Thyroid gland (tissue), 4 donors: ENCODE measurements at places on chromosomes 11 and 22. TPM values are rescaled to one million over a fixed set of nuclear protein-coding genes. Genes with fewer than 3 reads are reported as not detected.
A peak's percentile ranks its signal among the peaks of the same experiment; 100 is the strongest.

- no peaks in the 10 kb centered on the region for H3K36me3 ChIP-seq
- no peaks in the 10 kb centered on the region for H3K27me3 ChIP-seq
- H3K4me1 ChIP-seq, result peaks cover 15% of the 10 kb centered on the region
Observed at GRCh38 chr11:126189109-126189929, 22.1 kb downstream of the RPUSD4 start.

DNA sequence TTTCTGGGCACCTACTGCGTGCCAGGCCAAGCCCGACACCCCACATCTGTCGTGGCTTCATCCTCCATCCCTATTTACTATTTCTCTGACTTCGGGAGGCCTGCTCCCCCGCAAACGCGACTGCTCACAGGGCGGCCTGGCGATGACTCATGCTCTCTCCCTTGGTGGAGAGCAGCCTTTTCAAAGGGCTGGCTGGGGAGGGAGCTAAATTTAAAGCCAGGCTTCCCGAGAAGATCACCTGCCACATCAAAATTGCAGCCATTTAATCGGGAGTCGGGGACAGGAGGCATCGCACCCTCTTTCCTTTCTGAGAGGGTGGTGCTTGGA lies 24.9 kb upstream of the SHISAL1 start:
- no peaks in the 10 kb centered on the region for H3K27me3 ChIP-seq
- no peaks in the 10 kb centered on the region for H3K4me1 ChIP-seq

DNA sequence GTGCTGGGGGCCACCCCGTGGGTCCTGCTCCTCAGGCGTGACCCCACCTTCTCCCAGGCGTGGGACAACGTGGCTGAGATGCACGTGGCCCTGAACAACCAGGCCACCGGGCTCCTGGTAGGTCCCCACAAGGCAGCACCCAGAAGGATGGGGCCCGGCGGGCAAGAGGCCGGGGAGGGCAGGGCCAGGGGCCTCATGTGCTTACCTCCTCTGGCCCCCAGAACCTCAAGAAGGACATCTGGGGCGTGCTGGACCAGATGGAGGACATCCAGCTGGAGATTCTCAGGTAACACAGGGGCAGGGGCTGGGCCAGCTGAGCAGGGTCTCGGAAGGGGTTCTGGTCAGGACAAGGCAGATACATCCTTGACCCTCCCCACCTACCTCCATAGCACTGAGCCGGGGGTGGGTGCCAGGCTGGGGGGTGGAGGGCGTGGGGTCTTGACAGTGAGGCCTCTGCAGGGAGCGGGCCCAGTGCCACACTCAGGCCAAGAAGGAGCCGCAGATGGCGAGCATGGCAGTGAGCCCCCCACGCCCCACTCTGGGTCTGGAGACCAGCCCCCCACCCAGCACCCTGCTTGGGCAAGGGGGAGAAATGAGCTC lies 186.3 kb downstream of the IGLL1 start:
- no peak for DNase-seq
- H3K4me3 ChIP-seq, result no peak overlapping the region
- H3K27me3 ChIP-seq, result no peaks in the 10 kb centered on the region

DNA sequence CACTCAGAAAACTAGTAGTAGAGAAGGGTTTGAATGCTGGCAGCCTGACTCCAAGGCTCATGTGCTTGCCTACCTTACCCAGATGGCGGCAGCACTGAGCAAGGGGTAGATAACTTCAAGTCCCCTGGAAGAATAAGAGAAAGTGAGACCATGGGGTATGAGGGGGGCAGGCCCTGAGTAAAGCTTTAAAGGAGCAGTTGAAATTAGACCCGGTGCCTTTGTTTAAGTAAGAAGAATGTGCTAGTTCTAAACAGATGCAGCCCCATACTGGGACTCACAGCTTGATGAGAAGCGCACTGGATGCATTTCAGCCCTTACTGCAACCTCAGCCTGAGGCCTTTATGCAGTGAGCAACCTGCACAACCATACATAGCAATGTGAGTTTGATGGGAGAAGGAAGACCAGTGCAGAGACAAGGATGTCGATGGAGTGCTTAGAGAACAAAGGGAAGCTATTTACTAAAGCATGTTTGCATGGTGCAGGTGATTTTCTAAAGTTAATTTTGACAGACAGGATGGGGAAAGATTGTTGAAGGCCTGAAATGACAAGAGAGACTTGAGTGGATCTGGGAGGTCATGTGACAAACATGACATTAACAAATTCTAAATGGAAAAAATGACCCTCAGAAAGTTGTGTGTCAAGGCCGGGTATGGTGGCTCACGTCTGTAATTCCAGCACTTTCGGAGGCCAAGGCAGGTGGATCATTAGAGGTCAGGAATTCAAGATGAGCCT lies 27.1 kb upstream of the TMA7B start:
- DNase-seq, result no peak
- no peak overlapping the region for H3K27ac ChIP-seq
- H3K27me3 ChIP-seq, result no peaks in the 10 kb centered on the region
- no peaks in the 10 kb centered on the region for H3K36me3 ChIP-seq
- H3K4me3 ChIP-seq, result no peak overlapping the region

GRCh38 chr22:40743768-40744167 lies 64.5 kb downstream of the MCHR1 start:
- H3K36me3 ChIP-seq, result no peaks in the 10 kb centered on the region
- peak overlapping the region; percentile 76 for H3K27ac ChIP-seq
- DNase-seq, result no peak
- H3K4me1 ChIP-seq, result peaks cover 13% of the 10 kb centered on the region
- no peaks in the 10 kb centered on the region for H3K27me3 ChIP-seq
- H3K4me3 ChIP-seq, result no peak overlapping the region

GRCh38 chr11:126647735-126648134 lies 292.2 kb downstream of the ST3GAL4 start:
- no peak for DNase-seq
- H3K4me1 ChIP-seq, result no peaks in the 10 kb centered on the region
- H3K27me3 ChIP-seq, result no peaks in the 10 kb centered on the region
- H3K36me3 ChIP-seq, result no peaks in the 10 kb centered on the region

DNA sequence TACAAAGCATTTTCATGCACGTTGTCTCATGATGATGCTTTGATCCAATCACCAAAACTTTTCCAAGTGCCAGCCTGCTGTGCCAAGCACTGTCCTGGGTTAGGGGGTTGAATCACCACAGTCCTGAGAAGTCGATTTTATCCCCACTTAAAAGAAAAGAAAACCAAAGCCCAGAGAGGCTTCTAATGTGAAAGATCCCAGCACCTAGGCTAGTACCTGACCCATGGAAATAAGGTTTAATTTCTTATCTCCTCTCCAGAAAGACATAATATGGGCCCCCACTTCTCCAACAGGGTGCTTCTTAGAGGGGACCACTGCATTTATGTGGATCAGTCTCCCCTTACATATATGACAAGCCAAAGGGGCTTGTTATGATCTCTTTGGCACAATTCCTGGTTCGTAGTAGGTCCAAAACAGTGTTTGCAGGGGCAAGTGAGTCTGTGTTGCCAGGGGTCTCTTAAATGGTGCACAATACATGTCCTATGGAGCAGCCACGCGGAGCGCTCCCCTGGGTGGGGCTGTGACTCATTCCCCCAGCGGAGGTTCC lies 1.9 kb upstream of the BCL9L start:
- peak overlapping the region; percentile 61 for H3K27ac ChIP-seq
- H3K4me1 ChIP-seq, result peaks cover 40% of the 10 kb centered on the region
- no peak overlapping the region for H3K4me3 ChIP-seq
- H3K36me3 ChIP-seq, result no peaks in the 10 kb centered on the region

The TRIM6 gene
- total RNA-seq, result 9.6 TPM

The SHANK3 gene
- 21.2 TPM for total RNA-seq

The IL10RA gene
- total RNA-seq, result 21.9 TPM

GRCh38 chr11:34341931-34342533 lies 15.8 kb downstream of the ABTB2 start:
- no peaks in the 10 kb centered on the region for H3K36me3 ChIP-seq
- DNase-seq, result no peak
- no peak overlapping the region for H3K4me3 ChIP-seq
- no peaks in the 10 kb centered on the region for H3K27me3 ChIP-seq
- H3K27ac ChIP-seq, result no peak overlapping the region
- H3K4me1 ChIP-seq, result peaks cover 18% of the 10 kb centered on the region

The ARHGEF12 gene
- 268 TPM for total RNA-seq

The RDX gene
- 93.8 TPM for total RNA-seq

The MRGPRF gene
- 7.6 TPM for total RNA-seq

GRCh38 chr11:89545691-89546090 lies 54.5 kb upstream of the NOX4 start:
- H3K27me3 ChIP-seq, result no peaks in the 10 kb centered on the region
- DNase-seq, result no peak
- no peak overlapping the region for H3K27ac ChIP-seq

The OR4B1 gene
- total RNA-seq, result not detected

DNA sequence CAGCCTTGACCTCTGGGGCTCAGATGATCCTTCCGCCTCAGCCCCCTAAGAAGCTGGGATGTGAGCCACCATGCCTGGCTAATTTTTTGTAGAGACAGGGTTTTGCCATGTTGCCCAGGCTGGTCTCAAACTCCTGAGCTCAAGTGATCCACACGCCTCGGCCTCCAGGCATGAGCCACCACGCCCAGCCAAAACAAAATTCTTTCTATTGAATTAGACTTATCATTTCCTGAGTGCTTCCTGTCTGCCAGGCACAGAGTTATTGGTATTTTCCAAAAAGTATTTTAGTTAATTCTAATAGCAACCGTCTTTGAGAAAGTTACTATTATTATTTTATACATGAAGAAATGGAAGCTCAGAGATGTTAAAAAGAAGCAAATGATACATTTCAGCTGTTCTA lies 61.4 kb upstream of the LMO2 start:
- no peaks in the 10 kb centered on the region for H3K36me3 ChIP-seq
- no peak for DNase-seq
- H3K4me3 ChIP-seq, result no peak overlapping the region

The ACTN3 gene
- total RNA-seq, result not detected

DNA sequence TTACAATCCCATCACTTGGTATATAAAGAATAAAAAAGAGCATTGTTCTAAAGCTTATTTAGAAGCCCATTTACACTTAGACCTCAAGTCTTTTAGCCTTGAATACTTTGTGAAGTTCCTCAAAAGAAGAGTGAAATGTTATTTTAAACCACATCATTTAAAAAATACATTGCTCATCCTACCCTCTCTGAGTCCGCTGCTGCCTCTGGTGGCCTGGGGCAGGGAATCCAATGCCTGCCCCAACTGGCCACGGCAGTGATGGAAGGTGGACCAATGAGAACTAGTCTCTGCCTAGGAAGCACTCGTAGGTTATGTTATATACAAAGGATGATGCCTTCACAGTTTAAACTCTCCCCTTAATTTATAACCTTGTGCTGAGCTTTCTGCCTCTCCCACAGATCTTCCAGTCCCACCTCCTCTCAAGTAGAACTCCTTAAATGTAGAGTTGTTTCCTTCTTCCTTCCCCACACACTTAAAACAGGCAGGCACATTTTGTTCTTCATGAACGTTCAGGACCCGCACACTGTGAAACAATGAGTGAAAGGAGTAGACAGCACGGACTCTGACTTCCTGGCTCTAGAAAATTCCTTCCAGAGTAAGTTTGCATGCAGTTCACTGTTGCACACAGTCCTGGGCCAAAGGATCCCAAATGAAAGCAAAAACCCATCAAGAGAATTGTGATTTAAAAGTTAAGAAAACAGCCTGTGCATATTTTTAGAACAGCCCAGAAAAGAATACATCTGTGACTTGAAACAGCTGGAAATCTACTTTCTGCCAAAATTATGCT lies 167.8 kb downstream of the RRAS2 start:
- H3K36me3 ChIP-seq, result no peaks in the 10 kb centered on the region
- no peak overlapping the region for H3K4me3 ChIP-seq
- peak; percentile 7 for DNase-seq
- no peaks in the 10 kb centered on the region for H3K27me3 ChIP-seq
- H3K27ac ChIP-seq, result peak overlapping the region; percentile 30
- H3K4me1 ChIP-seq, result peaks cover 17% of the 10 kb centered on the region

DNA sequence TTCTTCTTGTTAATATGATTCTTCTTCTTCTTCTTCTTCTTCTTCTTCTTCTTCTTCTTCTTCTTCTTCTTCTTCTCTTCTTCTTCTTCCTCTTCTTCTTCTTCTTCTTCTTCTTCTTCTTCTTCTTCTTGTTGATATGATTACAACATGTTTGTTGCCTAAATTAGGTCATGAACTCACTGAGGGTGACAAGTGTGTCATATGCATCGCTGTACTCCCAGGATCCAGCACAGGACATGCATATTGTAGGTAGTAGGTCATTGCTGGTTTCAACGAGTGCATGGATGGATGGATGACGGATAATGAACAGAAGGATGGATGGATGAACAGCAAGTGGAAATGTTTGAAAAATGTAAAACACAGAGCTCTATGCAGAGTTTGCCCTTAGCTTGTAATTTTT lies 14.9 kb upstream of the PVALB start:
- no peaks in the 10 kb centered on the region for H3K4me1 ChIP-seq
- DNase-seq, result no peak
- no peaks in the 10 kb centered on the region for H3K27me3 ChIP-seq
- no peak overlapping the region for H3K4me3 ChIP-seq
- no peaks in the 10 kb centered on the region for H3K36me3 ChIP-seq

The NPTXR gene
- 4.2 TPM for total RNA-seq

DNA sequence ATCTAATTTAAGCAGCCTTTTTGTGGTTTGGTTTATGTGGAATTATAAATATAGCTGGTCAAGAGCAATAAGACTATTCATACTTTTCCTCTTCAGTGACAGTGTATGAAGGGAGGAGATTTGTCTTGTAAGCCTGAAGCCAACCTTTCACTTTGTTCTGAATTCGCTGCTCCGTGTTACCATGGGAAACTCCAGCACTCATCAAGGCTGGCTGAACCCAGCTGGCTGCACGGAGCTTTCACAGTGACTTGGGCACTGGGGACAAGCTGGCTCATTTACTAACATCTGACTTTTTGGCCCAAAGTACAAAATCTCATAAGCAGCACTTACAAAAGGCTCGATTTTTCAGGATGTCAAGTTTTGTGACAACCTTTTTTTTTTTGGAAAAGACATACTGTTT lies 120.4 kb upstream of the GRIA4 start:
- H3K36me3 ChIP-seq, result no peaks in the 10 kb centered on the region
- peak; percentile 58 for DNase-seq
- no peaks in the 10 kb centered on the region for H3K27me3 ChIP-seq

DNA sequence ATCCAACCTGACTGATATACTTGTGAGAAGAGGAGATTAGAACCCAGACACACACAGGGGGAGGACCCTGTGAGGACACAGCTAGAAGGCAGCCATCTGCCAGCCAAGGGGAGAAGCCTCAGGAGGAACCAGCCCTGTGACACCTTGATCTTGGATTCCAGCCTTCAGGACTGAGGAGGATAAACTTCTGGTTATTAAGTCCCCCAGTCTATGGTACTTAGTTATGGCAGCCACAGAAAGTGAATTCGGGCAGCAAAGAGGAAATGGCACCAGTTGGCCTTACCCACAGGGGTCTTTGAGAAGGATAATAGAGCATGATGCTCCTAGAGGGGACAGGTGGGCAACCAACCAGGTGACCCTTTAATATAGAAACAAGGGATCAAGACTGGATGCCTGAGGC lies 49.4 kb downstream of the ASCL2 start:
- no peaks in the 10 kb centered on the region for H3K4me1 ChIP-seq
- H3K27ac ChIP-seq, result no peak overlapping the region
- H3K4me3 ChIP-seq, result no peak overlapping the region
- H3K27me3 ChIP-seq, result no peaks in the 10 kb centered on the region

The ZBTB16 gene
- 157 TPM for total RNA-seq

The BTBD18 gene
- total RNA-seq, result not detected
